ENCODE measurements at places on chromosomes 7 and 10. TPM values are rescaled to one million over a fixed set of nuclear protein-coding genes. Genes with fewer than 3 reads are reported as not detected.

SEMA3E gene
- 2.3 TPM for total RNA-seq

SLC13A1 gene
- total RNA-seq, result not detected

PRR15 gene
- 2.3 TPM for total RNA-seq

LDB3 gene
- 0.07 TPM for total RNA-seq

CALY gene
- total RNA-seq, result 0.69 TPM

GNAT3 gene
- not detected for total RNA-seq
